A673 (cell line): ENCODE measurements at places on chromosomes 2 and 18. TPM values are rescaled to one million over a fixed set of nuclear protein-coding genes. Genes with fewer than 3 reads are reported as not detected.

DNA sequence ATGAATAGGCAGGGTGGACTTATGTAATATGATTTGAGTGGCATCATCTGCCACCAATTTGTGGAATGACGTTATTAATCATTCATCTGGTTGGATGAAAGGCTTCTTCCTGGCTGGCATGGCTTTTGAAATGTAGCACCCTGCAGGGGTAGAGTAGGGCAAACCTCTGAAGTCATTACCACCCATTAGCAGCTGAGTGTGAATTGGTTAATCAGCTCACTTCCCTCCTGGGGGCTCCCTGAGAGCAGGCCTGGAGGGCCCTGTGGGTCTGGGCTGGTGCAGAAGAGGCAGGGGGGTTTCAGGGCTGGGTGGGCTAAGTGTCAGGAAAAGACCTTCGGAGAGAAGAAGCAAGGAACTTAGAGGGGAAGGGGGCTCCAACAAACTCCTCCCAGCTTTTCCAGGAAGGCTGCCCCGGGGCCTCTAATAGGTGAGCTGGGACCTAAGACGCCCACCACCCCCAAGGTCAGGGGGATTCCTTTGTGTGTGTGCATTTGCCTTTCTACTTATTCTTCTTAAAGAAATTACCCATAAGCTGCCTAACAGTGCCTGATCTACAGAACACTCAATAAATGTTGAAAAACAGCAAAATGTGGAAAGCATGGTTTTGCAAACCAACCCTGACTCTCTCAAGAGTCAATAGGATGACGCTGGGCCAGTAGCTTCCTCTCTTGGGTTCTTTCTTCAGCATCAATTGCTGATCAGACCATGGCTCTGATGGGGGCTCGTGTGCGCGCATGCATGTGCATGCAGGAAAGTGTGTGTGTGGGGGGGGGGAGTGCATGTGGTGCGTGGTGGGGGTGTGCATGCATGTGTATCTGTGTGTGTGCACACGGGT is 49.7 kb upstream of the ZNF516 start:
- H3K4me3 ChIP-seq: no peak overlapping the region
- no peaks in the 10 kb centered on the region for H3K27me3 ChIP-seq
- peak overlapping the region; percentile 62 for H3K27ac ChIP-seq
- peak; percentile 84 for DNase-seq

DNA sequence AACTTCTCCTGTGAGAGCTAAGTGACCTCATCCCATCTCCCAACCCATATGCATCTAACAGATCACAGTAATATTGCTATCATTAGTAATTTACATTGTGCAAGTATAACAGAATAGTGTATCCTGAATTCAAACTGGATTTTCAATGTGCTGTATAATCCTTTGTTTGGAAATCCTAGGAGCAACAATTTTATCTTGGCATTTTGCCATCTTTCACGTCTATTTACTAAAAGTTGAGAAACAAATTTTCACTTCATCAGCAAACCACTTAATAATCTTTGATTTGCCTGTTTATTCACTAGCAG is 3.8 kb downstream of the HNRNPLL start:
- peaks cover 48% of the 10 kb centered on the region for H3K4me1 ChIP-seq
- H3K36me3 ChIP-seq: no peaks in the 10 kb centered on the region
- DNase-seq: peak; percentile 17
- peak overlapping the region; percentile 20 for H3K27ac ChIP-seq
- H3K27me3 ChIP-seq: no peaks in the 10 kb centered on the region

GRCh38 chr2:169294001-169294675 is 68.2 kb downstream of the LRP2 start:
- H3K27ac ChIP-seq: no peak overlapping the region
- no peaks in the 10 kb centered on the region for H3K4me1 ChIP-seq
- no peak overlapping the region for H3K4me3 ChIP-seq
- H3K36me3 ChIP-seq: no peaks in the 10 kb centered on the region
- H3K27me3 ChIP-seq: peaks cover 15% of the 10 kb centered on the region
- DNase-seq: no peak

- H3K36me3 ChIP-seq: no peaks in the 10 kb centered on the region
- no peaks in the 10 kb centered on the region for H3K27me3 ChIP-seq
- no peak overlapping the region for H3K4me3 ChIP-seq
Measured at GRCh38 chr2:111632661-111633060, 251.3 kb downstream of the ANAPC1 start.

DNA sequence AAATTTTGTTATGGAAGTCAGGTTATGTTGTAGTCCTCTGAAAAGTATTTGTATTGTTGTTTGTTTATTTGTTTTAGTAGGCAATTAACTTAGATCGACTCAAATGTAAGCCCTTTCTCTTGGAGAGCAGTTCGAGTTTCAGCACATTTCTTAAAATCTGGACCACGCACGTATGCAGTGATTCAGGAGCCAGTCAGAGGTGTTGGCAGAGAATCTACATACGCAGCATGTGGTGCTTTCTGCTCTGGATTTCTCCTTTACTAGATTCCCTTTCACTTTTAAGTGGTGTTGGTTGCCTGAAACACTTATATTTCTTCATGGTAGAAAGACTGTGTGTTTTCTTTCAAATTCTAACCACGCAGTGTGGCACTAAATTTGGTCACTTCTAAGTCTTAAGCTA is 773.9 kb upstream of the LRATD1 start:
- no peaks in the 10 kb centered on the region for H3K27me3 ChIP-seq
- H3K4me3 ChIP-seq: no peak overlapping the region
- H3K27ac ChIP-seq: no peak overlapping the region

DNA sequence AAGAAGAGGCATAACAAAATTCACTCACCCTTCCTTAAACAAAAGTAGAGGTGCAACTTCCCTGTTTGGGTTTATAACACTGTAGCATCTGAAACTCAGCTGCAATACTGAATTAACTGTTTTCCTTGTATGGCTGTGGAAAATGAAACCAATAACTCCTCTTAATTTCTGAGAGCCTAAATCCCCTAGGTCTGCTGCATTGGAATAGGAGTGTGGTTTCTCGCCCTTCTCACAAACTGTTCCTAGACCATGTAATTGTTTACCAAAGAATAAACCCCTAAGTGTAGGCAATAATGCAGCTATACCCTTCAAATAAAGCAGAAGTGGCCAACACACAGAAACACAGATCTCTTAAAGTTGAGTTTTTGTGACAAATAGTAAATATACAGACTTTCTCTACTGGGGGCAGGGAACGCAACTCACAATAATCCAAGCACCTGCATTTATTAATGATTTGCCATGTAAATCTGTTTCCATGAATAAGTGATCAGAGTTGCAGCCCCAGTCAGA is 52.0 kb downstream of the RASGRP3 start:
- DNase-seq: no peak
- H3K4me1 ChIP-seq: no peaks in the 10 kb centered on the region
- no peak overlapping the region for H3K27ac ChIP-seq
- no peak overlapping the region for H3K4me3 ChIP-seq
- H3K27me3 ChIP-seq: no peaks in the 10 kb centered on the region

DNA sequence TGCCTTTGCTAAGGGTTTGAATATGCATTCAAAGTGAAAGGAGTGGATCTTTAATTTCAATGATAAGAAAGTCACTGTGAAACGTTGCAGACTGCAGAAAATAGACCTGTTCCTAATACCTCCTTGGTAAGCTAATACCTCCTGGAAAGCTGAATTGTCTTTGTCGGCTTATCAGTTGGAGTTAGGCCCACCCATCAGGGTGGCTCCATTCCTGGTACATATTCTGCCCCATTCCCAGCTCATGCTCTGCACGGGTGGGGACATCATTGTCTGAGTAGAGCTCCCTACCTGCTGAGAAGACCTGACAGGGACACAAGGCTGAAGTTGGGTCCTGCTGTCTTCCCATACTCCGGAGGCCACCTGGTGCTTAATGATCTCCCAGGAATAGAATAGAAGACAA is 203.3 kb downstream of the EN1 start:
- H3K36me3 ChIP-seq: no peaks in the 10 kb centered on the region
- DNase-seq: no peak
- H3K27me3 ChIP-seq: no peaks in the 10 kb centered on the region
- no peak overlapping the region for H3K4me3 ChIP-seq

GRCh38 chr2:71507476-71507875 is 54.1 kb downstream of the DYSF start:
- H3K4me1 ChIP-seq: no peaks in the 10 kb centered on the region
- no peak overlapping the region for H3K4me3 ChIP-seq
- DNase-seq: no peak
- no peaks in the 10 kb centered on the region for H3K27me3 ChIP-seq
- no peaks in the 10 kb centered on the region for H3K36me3 ChIP-seq

GRCh38 chr2:231395188-231396057 is at the start of gene B3GNT7:
TSS of gene B3GNT7 (plus strand) at chr2:231395710. CDS start at chr2:231395804, 94 bp downstream.
- DNase-seq: no peak
- no peaks in the 10 kb centered on the region for H3K36me3 ChIP-seq

- H3K27me3 ChIP-seq: peaks cover 3% of the 10 kb centered on the region
- DNase-seq: no peak
- H3K36me3 ChIP-seq: no peaks in the 10 kb centered on the region
- H3K4me3 ChIP-seq: no peak overlapping the region
- H3K27ac ChIP-seq: no peak overlapping the region
- no peaks in the 10 kb centered on the region for H3K4me1 ChIP-seq
Measured at GRCh38 chr2:16123856-16124780, 183.8 kb downstream of the MYCN start.

Gene GALNT14
- 6.9 and 9.7 TPM in 2 replicates for total RNA-seq

Gene NEU2
- not detected in 2 replicates for total RNA-seq

Gene IL1R1
- 0.22 and 0.45 TPM in 2 replicates for total RNA-seq

Gene SLC23A3
- total RNA-seq: 1.9 and 2.2 TPM in 2 replicates

Gene CRYGC
- not detected in 2 replicates for total RNA-seq

Gene AAK1
- 40.1 and 40.5 TPM in 2 replicates for total RNA-seq

Gene HOXD13
- 32.7 and 33.8 TPM in 2 replicates for total RNA-seq

Gene IL1RL1
- total RNA-seq: not detected in 2 replicates

Gene PXDN
- total RNA-seq: 162 and 175 TPM in 2 replicates

Gene VSNL1
- 4.8 and 7.8 TPM in 2 replicates for total RNA-seq
